ENCODE measurements at places on chromosomes 1 and 21.

GRCh38 chr21:41403966-41404365 lies 22.1 kb upstream of the MX1 start:
- DNase-seq, result no peak

- no peak for DNase-seq
Observed at GRCh38 chr1:98047171-98047570, 126.3 kb upstream of the DPYD start.

GRCh38 chr1:21865943-21866706 lies 54.1 kb downstream of the LDLRAD2 start:
- no peak for DNase-seq

DNA sequence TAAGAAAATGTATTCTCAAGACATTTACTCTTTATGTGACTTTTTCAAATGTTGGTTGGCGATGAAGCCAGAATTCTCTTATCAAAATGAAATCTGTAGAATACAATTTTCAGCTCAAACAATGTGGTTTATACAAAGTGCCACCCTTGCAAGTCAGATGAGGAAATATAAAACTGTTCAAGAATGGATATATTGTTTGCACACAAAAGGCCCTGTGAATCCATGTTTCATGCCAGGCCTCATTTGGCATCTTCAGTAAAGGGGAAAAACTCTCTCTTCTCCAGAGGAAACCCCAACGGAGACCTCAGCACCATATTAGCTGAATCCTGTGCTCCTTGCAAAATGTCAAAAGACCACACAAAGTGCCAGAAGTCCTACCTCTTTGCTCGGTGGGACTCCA lies 310.4 kb downstream of the RRAGC start:
- no peak for DNase-seq

DNA sequence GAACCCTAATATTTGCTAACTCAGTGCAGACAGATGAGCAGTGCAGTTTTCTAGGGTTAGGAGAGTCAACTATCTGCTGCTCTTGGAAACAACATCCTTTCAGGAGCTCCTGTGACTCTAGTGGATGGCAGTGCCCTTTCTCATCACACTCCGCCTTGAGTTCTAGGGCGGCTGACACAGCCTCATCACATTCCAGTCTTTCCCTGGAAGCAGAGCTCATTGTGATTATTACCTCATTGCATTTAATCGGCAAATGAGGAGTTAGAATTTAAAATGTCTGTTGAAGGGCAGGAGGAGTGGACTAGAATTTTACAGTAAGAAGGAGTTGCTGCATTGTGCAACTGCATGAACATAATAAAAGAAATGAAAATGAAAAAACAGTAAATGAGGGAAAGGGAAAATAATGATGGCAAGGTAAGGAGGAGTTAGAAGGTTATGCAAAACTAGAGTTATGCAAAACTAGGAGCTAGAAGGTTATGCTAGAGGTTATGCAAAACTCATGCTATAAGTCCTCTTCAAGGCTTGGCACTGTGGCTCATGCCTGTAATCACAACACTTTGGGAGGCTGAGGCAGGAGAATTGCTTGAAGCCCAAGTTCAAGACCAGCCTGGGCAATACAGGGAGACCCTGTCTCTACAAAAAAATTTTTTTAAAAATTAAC lies 6.9 kb upstream of the PTGFRN start:
- no peak for DNase-seq

- no peak for DNase-seq
Observed at GRCh38 chr1:227895828-227896685, 51.7 kb downstream of the WNT9A start.

DNA sequence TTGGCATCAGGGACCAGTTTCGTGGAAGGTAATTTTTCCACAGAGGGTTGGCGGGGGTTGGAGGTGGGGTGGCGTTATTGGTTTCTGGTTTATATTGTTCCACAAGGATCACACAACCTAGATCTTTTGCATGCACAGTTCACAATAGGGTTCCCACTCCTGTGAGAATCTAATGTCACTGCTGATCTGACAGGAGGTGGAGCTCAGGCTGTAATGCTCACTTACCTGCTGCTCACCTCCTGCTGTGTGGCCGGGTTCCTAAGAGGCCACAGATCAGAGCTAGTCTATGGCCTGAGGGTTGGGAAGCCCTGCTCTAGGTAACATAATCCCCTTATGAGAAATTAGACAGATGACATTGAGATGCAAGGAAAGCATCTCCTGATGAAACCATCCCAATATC lies 12.6 kb downstream of the GBP5 start:
- no peak for DNase-seq

DNA sequence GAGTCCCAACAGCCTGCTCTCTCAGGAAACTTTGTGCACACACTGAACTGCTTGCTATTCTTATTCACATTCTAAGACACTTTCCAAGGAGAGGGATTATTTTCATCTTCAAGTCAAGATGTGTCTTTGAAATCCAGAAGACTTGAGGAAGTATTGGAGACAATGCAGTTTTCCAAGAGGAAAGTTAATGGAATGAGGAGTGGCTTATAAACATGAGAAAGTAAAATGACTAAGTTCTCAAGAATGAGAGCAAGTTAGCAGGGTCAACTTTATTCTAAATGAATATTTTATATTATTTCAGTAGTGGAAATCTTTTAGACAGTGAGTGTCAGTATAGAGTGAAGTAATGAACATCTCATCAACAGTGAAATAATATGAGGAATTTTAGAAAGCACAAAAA lies 1239.3 kb downstream of the MRPL39 start:
- no peak for DNase-seq

DNA sequence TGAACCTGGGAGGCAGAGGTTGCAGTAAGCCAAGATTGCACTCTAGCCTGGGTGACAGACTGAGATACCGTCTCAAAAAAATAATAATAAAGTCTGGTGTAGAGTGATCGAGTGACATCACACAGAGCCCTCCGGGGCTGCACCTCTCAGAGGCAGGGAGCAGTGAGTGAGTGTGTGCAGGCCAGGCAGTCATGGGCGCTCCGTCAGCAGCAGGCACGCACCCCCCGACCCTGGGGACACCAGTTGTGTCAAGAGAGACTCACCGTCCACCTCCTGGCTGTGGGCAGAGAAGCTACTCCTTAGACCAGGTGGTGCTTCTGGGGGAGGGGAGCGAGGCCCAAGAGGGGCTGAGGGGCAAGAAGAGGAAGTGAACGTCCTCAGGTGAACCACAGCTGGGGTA lies 91.8 kb downstream of the SIK1 start:
- DNase-seq, result no peak

GRCh38 chr1:1001057-1001783 lies 1.3 kb upstream of the HES4 start:
- DNase-seq, result no peak

DNA sequence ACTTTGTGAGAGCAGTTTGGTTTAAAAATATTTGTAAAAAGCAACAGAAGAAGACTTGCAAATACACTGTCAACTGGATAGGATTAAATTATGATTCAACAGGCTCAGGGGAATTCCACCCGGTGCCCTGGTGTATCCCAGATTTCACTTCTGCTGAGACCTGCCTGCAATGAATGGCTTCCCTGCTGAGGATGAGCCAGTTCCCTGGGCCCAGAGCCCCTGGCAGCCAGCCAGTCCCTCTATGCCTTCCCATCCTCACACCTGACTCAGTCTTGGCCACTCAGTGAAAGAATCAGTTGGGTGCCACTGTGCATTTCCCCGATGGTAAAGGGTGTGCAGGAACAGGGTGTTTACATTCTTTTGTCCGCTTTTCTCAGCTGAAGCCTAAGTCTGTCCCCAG lies 64.4 kb downstream of the KCTD3 start:
- DNase-seq, result no peak

GRCh38 chr1:160154790-160155189 lies 3.4 kb downstream of the ATP1A4 start:
- DNase-seq, result no peak

DNA sequence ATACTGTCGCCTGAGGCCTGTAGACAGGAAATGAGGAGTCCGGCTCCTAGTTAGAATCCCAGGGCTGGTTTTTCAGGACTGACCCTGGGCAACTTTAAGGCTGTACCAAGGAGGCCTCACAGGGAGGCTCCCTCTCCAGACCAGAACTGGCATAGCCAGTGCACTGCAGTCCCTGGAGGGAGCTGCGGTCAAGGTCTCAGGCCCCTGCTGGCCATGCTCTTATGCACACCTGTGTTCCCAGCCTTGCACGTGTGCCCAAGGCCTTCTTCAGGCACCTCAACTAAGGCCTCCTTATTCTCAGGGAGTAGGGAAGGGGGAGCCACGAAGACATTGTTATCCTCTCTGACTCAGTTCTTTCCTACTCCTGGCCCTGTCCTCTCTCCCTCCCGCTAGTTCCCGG lies 22.0 kb upstream of the IFNAR1 start:
- DNase-seq, result no peak

DNA sequence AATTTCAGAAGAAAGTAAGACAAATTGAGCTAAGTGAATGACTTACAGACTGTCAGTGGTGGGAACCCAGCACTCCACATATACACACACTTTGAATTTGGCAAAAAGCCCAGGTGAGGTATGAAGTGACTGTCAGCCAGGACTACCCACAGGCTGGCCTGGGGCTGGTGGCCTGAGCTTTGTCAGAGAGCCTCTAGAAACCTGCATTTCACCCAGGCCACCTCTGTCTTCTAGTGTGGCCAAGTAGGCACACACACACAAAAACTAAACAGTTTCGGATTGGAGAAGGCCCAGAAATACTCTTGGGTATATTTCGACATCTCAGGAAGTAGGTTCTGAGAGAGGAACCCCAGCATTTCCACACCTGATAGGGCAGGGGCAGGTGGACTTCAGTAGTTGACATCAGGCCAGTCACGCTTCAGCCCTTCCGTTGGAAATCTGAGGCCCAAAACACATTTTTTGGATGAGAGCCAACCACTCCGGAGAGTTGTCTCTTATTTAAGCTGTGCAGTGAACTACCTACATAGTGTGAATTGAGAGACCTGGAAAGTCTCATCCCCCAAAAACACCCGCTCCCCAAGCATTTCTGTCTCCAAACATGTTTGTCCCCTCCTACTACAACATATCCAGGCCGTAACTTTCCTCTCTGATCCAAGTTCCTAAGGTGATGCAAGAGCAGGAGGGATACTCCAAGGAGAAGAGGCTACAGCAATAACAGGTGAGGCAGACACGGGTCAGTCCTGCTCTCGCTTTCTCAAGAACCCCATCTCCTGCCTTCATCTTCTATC lies 167.2 kb upstream of the PROX1 start:
- no peak for DNase-seq

DNA sequence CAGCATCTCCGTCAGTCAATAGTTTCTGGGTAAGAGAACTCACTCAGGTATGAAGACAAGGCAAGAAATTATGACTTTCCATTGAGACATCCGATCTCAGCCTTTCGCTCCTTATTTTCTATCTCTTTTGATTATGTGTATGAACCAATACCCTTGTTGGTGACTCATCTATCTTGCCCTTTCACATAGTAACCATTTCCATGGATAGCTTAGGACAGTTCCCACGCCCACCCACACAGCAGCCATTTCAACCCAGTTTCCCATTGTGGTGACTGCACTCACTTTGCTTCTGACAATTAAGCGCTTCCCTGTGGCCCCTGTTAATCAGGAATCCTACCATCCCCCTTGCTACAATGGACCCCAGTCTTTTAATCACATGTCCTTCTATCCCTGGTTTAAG lies 210.6 kb upstream of the ADGRL2 start:
- no peak for DNase-seq

DNA sequence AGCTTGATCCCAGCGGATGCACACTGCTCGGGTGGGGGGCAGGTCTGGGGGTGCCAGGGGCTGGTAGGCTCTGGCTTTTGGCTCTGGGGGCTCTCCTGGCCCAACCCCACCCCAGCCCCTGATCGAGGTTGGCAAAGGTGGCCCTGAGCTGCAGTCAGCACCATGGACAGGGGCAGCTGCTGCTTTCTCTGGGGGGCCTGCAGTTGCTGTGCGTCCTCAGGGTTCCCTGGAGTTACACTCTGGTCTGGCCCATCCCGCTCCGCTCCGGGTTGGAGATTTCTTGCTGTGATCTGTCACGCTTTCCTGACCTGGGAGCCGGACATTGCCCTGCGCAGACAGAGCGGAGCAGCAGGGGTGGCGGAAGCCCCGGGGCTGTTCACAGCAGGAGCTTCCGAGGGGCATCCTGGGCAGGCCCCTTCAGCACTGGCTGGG lies 8.0 kb upstream of the PLCH2 start:
- no peak for DNase-seq

DNA sequence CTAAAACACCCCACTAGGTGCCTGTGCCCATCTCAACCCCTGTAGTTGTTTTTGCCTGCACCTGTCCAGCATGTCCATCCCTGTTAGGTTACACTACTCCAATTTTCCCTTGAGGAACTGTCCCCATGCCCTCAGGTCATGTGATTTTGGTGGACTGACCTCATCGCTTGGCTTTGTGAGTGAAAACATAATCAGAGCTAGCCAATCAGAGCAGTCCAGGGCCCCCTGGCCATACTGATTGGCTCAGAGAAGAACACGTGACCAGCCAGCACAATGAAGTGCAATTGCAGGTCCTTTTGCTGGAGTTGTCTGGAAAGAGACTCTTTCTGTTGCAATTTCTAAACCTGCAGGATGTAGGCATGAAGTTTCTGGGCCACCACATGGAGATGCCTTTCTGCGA lies 303.3 kb upstream of the PROX1 start:
- DNase-seq, result no peak

DNA sequence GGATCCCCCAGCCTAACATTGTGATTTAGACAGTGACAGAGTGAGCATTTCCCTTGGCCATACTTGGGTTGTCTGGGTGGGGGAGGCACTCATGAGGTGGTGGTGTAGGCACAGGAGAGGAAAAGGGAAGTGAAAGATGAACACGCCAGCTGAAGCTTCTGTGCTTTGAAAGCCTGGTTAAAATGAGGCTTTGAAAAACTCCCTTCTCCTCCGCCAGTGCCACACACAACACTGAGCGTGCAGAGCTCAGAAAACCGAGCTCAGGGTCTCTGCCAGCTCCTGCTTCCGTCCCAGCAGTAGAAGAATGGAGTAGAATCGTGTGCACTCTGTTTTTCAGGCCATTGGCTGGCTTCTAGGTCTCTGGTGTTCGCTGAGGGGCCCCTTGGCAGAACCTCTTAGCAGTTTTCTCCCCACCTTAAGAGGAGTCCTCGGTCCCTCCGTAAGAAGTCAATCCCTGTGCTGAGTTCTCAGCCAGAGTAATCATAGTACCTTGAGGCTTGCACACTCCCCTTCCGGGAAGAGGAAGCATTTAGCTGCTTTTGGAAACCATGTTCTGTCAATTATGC lies 12.9 kb downstream of the PLEKHM2 start:
- DNase-seq, result no peak

DNA sequence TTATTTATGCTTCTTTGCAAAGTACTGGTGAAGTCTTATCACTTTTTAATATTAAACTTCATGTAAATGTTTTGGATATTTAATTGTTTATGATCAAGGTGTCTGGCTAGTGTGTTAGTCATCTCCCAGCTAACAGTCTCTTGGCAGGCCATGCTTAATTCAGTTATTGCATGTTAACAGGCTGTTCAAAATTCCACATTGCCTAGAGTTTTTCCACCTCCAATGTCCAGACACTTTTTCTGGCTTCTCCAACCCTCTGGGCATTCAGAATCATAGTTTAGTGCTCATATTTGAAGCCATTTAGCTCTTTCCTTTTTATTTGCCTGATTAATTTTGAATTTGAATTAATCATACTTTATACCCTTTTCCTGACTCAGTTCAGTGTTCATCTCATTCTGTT lies 69.2 kb downstream of the OLFML2B start:
- no peak for DNase-seq

GRCh38 chr1:167092653-167093052 lies 1.2 kb upstream of the STYXL2 start:
- no peak for DNase-seq

GRCh38 chr1:41241749-41242341 lies at the start of gene SCMH1:
Gene SCMH1, minus strand, starts transcription at chr1:41242306. Its CDS starts 56,173 bp downstream, at chr1:41186133.
- no peak for DNase-seq

- no peak for DNase-seq
Observed at GRCh38 chr1:32868806-32869455, 1.8 kb downstream of the FNDC5 start.

GRCh38 chr1:8116894-8117264 lies 90.8 kb upstream of the ERRFI1 start:
- DNase-seq, result peak; percentile 63
